ENCODE measurements at places on chromosomes 3 and 15. TPM values are rescaled to one million over a fixed set of nuclear protein-coding genes. Genes with fewer than 3 reads are reported as not detected.
A peak's percentile ranks its signal among the peaks of the same experiment; 100 is the strongest.

GRCh38 chr3:23079976-23080375, 123.2 kb upstream of the UBE2E2 start:
- no peak for DNase-seq

DNA sequence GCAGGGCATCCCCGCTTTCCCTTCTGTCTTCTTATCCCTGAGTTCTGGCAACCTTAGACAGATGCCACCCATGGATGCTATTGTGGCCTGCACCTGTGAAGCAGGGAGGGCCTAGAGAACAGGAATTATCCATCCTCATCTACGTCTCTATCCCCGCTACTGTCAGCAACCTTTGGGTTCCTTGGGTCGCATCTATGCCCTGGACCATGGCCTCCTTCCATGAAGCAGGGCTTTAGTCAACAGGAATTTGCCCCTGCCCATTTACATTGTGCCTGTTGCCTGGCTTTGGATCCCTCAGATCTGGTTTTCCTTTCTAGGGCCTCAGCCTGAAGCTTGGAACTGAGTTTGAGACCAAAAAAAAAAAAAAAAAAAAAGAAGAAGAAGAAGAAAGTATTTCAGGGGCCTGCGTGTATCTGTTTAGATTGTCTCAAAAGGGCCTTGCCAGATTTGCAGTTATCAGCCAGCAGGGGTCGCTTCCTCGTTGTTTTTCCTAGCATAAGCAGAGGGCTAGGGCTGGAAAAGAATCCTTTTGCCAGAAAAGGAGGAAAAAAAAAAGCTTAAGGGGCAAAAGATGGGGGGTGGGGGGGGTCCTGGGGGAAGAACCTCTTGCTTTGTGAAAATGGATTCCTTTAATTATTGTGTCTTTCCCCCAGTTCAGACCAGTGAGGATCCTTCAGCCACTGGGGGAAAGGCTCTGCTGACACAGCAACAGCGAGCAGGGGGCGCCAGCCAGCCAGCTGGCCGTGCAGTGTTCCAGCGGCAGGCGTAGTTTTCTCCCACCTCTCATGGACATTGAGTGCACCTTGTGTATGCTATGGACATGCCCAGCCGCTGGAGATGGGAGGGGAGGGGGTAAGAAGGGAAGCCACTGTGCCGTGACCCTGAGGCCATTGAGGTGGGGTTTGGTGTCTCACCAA, 65.7 kb upstream of the ALDH1L1 start:
- peak; percentile 73 for DNase-seq

GRCh38 chr15:58549013-58549784, 117.4 kb downstream of the LIPC start:
- no peak for DNase-seq

HRG gene
- total RNA-seq, result not detected

DNA sequence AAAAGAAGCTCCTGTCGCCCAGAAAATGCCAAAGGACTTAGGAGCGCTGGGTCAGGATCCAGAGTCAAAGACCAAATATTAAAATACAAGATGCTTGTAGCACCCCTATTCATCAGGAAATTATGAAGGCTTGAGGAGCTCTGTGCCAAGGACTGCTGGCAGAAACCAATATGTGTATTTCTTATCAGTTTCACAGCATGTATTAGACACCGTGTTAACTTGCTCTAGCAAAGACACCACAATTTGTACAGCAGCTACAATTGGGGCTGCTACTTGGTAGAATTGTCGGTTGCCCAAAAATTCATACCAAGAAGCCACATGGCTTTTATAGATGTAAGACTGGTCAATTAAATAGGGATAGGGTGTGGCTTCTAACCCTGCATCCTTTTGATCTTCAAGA, 128.8 kb downstream of the CD47 start:
- no peak for DNase-seq

DNA sequence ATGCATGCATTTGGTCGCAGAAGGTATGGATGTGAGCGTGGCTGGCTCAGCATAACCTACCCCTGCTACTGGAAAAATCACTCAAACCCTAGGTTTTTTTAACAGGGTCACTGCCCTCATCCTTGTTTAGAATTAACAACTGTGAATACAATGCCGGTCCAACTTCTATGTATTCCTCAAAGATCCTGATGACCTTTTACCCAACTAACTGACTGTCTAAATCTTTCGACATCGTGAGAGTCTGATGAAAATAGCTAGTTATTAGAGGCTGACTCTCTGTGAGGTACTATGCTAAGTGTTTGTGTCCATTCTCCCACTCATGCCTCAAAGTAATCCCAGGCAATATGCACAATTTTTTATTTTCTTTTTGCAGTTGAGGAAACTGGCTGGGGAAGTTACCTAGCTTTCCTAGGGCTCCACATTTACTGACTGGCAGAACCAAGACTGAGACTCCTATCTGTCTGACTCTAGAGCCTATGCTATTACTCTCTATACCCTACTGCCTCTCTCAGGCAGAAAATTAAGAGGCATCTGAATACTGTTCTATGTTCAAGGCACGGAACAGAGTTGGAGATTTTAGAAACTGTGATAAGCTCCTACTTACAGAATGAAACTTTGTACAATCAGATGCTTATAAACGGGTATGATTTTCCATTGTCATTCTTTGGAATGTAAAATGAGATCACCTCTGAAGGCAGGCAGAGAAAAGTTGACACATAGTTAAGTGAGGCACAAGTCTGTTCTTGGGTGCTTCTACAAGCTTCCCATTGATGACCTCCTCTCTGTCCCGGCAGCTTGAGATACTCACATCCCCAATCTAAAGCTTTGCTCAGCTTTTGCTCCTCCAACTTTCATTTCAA, 56.4 kb downstream of the FILIP1L start:
- DNase-seq, result peak; percentile 13

- no peak for DNase-seq
These were observed 451.6 kb upstream of the SEMA6D start for GRCh38 chr15:47265686-47266085.

FBN1 gene
- 163 TPM for total RNA-seq

SAMMSON gene
- not detected for total RNA-seq

DNA sequence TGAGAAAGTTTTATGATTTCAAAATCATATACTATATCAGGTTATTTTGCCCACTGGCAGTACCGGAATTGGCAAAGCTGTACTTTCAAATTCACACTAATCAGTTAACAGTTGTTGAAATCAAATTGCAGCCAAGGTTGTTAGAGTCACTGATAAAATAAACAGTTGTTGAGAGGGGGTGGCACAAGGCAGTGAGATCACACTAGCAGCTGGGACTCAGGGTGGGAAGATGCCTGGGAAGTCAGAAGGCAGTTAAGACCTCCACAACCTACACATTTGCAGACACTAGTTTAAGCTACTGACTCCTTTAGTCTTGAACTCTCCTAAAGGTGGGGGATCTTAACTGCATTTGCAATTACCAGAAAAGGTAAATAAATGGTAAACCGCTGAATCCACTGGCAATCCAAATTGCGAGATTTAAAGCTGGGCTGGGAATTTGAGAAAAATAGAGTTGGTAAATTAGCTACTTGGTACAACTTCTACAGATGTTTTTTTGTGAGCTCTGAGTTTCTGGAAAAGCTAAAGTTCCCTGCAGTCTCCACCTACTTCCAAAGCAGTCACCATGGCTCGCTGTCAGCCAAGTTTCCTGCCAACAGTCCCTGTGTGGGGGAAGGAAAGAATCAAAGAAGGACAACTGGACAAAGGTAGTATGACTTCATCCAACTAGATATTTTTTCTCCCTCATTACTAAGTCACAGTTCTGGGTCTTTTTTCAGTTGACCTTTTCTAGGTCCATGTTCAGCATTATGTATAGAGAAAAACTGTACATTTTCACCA, 105.7 kb downstream of the ZNF385D start:
- peak; percentile 20 for DNase-seq

DNA sequence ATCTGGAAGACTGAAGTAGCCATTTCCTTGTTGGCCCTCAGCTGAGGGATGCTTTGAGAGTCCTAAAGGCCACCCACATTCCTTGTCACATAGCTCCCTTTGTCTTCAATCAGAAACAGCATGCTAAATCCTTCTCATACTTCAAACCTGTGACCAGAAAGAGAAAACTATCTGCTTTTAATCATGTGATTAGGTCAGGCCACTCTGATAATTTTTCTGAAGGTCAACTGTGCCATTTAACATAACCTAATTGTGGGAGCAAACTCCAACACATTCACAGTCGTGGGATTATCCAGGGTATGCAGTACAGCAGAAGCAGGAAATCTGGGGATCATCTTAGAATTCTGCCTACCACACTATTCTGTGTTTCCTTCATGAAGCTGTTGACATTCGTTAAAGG, 223.9 kb upstream of the NR2E3 start:
- no peak for DNase-seq

DNA sequence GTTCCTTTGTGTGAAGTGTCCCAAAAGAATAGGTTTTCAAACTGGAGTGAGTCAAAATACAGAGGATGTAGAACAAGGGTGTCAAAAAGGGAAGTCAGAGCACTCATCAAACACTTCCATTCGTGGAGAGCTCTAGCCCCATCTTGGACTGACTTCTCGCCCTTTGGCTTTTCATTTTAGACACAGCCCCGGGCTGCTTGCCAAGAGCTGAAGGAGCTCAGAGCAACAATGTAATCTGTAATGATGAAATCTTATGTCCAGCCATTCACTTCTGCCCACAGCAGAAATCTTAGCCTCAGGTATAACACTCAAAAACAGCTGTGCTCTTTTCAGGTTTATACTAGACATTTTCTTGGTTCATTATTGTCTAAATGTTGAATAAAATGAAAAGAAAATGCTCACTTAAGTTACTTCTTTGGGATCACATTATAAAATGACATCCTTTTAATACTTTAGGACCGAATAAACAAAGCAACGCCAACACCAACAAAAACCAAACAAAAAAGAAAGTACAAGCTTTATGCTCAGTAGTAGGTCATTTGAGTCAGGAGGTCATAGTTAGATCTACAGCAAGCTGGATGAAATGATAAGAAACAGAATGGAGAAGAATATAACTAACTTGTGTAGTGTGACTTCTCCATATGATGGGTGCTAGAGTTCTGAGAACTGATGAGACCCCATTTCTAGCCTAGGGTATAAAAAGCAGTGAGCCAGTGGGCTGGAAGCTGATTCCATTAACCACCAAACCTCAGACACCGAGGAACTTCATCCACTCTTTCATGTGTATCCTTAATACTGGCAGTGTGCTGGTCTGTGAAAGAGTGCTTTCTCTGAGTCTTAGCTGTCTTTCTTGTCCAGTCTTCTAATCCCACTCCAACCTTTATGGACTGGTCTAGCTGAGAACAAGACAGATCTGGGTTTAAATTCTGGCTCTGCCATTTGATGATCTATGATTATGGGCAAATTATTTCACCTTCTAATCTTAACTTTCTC, 131.8 kb upstream of the SLC7A14 start:
- DNase-seq, result peak; percentile 17

FGD5 gene
- 196 TPM for total RNA-seq

DNA sequence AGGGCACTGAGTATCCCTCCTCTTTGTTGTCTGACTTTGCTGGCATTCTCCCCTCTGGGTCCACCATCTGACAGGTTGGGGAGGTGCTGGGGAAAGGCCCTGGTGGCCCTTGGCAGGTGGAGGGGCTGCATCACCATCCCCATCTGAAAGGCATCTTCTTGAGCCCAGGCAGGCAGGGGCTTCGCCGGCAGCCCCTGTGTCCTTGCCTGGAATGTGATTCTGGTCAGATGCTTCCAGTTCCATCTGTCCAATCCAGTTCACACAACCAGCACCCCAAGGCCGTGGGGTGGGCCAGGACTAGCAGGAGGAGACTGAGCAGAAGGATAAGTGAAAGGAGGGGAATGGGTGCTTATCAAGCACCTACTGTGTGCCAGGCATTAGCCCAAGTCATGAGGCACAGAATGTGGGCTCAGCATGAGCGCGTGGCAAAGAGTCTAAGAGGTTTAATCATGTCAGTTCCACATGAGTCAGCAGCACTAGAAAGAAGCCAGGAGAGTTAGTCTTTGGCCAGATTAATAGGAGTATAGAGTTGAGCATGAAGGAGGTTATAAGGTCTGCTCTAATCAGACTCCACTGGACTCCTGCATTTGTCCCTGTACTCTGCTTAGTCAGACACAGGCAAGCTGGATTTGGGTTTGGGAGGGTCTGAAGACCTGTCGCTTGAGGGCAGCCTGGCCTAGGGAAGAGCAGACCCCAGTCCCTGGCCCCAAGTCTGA, 10.5 kb upstream of the TXNRD3 start:
- no peak for DNase-seq

DNA sequence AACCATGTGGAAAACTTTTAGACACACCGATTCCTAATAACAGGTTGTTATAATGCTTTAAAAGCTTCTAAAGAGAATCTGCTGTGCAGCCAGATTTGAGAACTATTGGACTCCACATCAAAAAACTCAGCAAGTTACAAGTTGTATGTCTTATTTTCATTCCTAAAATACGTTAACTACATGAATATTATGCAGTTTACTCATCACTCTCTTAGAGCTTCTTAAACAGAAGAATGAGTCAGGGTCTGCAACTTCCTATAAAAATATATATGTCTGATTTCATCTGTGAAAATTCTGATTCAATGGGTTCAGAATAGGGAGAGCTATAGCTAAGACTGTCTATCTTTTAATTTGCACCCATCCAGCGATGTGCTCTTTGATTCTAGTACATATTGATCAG, 244.2 kb upstream of the EPHA3 start:
- no peak for DNase-seq

DNA sequence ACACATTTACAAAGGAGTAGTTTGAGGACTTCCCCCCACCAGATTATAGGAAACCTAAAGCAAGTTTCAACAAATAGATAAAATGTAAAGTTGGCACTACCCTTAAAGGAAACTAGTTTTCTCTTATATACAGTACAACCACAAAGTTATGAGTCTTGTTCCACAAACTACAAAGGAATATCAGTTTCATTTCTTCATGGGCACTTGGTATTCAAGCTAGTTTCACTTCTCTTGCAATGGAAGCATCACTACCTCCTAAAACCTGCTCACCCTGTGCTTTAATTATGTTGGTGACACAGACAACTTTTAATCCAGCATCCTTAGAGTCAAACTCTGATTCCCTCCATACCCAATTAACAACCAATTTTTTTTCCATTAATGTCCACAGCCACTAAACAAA, 707.0 kb downstream of the ROBO2 start:
- DNase-seq, result no peak

- DNase-seq, result peak; percentile 71
These were observed 200.3 kb upstream of the IL12A start for GRCh38 chr3:159788291-159788690.

DNA sequence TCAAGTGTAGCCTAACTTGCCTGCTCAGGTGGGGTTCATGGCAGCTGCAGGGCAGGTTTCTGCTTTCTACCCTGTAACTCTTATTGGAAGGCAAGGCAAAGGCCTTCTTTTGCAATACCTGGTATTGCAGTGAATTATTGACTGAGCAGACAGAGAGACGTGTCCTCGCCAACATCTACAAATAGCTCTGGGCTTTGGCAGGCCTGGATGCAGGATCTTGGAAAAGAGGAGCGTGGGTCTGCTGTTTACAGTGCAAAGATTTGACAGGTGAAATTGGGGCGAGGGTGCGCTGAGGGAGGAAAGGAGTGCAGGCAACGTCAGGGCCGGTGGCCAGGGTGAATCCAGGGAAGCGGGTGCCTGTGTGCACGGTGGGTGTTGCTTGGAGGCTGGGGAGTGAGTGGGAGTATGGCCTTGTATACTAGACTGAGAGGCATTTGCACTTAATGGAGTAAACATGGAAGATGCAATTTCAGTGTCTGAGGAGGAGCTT, 44.5 kb downstream of the ST6GAL1 start:
- no peak for DNase-seq

- no peak for DNase-seq
These were observed 4.7 kb downstream of the ZBTB47 start for GRCh38 chr3:42658091-42658770.

All from dermis blood vessel endothelial cell (primary cell).